G401 (cell line): ENCODE measurements at places on chromosomes 3 and 15. TPM values are rescaled to one million over a fixed set of nuclear protein-coding genes. Genes with fewer than 3 reads are reported as not detected.

- no peak for DNase-seq
These were observed 37.0 kb downstream of the MINDY4B start for GRCh38 chr3:150868282-150868681.

DNA sequence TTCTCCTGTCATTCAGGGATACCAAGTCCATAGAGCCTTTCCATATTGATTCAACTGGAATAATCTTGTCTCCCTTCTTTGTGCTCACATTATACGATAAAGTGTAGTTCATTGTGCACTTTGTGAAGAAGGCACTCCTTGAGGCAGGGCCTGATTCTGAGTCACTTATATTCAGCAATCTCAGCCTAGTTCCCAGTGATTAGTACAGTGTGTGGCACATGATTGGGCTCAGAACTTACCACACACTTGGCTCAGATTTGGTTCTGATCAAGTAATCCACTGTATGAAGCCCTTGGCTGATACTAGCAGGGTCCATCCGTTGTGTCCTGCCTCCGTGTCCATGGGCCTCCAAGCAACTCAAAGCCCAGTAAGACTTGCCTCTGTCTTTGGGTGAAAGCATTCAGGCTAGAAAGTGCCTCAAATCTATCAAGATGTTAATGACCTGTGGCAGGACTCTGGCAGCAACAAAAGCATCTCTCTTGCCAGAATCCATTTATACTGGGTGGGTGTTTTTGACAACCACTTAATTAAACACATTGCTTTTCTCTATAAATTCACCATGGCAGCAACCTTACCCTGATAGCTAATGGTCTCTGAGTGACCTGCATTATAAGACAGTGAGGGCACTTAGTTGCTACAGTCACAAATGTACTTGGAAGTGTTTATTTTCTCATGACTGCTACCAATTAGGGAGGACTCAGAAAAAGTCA lies 51.3 kb downstream of the TPRG1 start:
- no peak for DNase-seq

The PLSCR4 gene
- total RNA-seq: not detected in 2 replicates

DNA sequence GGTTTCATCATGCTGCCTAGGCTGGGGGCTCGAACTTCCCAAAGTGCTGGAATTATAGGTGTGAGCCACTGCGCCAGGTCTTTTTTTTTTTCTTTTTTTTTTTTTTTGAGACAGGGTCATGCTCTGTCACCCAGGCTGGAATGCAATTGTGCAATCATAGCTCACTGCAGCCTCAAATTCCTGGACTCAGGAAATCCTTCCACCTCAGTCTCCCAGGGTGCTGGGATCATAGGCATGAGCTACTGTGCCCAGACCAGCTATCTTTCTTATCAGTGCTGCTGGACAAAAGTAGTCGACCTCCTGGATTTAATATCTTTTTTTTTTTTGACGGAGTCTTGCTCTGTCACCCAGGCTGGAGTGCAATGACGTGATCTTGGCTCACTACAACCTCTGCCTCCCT lies 60.8 kb downstream of the TFDP2 start:
- DNase-seq: no peak

DNA sequence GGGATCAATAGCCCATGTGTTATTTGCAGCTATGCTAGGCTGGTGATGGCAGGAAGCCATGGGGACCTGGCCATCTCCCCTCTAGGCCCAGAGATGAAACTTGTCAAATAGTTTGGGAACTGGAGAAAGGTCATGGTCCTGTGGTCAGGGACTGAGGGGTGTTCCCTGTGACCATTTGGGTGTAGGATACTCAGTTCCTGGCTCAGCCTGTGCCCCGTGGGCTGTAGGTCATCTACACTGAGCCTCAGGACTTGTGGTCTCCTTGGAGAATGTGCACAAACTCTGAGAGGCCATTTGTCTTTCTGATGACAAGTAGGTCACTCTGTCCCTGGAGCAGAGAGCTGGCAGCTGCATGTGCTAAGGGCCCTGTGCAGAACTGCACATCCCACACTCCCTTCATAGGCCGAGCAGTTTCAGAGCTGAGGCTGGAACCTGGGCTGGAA lies 17.5 kb downstream of the GASK1A start:
- peak; percentile 50 for DNase-seq

DNA sequence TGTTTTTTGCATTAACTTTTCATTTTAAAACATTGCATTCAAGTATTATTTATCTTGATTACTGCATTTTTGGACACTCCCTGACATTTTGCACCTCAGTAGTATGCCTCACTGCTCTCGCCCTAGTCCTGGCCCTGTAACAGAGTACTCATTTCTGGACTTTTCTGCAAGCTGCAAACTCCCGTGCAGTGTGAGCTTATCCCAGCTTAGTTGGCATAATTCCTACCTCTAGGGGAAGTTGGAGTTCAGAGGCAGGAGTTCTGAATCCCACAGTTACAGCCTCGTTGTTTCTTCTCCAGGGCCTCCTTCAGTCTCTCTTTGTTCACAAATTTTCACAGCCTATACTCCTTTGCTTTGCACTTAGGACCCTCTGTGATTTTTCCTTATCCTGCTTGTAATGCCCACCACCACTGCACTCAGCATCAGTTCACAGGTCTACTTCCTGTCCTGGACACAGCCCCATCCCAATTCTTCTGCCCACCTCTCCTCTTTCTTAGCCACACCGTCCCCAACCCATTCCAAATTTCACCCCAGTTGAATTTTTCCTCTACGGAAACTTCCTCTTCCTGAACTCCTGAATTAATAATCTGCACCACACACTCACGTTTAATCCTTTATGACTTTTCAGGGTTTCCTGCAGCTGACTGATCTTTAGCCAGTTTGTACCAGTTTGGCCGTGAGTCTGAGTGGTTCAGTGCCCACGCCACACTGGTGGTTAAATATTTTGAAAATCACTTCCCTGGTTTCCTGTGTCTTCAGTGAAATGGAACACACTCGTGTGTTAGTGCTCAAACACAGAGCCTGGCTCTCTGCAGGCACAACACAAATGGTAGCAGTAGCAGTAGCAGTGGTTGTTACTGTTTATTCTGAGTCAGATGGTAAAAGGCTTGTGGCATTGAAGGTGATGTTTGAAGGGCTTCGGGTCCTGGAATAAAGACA lies 6.3 kb upstream of the CTSH start:
- DNase-seq: peak; percentile 21

GRCh38 chr15:71679793-71680353 lies 130.5 kb upstream of the NR2E3 start:
- DNase-seq: no peak

- no peak for DNase-seq
These were observed 665.5 kb downstream of the GBE1 start for GRCh38 chr3:81095956-81096355.

- no peak for DNase-seq
These were observed 37.4 kb downstream of the CPN2 start for GRCh38 chr3:194313560-194314387.

DNA sequence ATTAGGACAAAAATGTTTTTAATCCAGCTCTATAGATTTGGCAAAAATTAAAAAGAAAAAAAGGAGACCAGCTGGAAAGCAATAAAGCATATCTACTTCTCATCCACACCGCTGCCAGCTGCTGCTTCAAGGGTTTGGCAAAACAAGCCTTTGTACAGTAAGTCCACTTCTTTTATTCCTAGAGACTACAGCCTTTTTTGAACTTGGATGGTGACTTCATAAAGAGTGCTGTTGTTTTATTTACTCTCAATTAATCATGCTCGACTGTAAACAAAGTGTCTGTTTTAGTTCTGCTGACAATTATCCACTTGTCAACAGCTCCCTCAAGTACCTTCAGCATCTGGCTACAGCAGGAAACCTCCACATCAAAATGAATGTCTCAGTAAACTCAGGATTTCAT lies 12.3 kb upstream of the FOXB1 start:
- DNase-seq: no peak

GRCh38 chr3:28758115-28758514 lies 409.5 kb upstream of the AZI2 start:
- DNase-seq: no peak

- DNase-seq: no peak
These were observed at the start of gene PRSS50 for GRCh38 chr3:46717447-46718231. Gene PRSS50, minus strand, starts transcription at chr3:46717869. Its CDS starts 45 bp downstream, at chr3:46717824.

DNA sequence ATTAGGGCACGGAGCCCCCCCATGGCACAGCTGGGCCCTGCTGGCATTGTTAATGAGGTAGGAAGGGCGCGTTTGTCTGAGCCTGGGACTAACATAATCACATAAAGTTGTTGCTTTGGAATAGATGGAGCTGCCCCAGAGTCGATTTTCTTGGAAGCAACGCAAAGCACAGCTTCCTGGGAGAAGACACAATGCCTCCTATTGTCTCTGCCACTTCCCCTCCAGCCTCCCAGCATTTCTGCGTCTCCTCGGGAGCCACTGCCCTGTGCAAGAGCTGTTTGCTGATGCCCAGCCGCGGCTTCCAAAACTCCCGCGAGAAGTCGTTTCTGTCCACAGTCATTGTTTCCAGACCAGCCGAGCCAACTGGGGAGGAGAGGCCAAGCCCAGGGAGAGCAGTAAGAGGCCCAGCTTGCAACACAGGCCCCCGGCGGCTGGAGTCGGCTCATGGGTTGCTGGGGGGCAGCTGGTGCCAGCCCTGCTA lies 18.1 kb upstream of the ALDH1A3 start:
- DNase-seq: no peak

The CHRFAM7A gene
- 0.74 TPM in 1 of 2 replicates, not detected in the other for total RNA-seq

- DNase-seq: no peak
These were observed 9.4 kb downstream of the ITPKA start for GRCh38 chr15:41502795-41503668.

DNA sequence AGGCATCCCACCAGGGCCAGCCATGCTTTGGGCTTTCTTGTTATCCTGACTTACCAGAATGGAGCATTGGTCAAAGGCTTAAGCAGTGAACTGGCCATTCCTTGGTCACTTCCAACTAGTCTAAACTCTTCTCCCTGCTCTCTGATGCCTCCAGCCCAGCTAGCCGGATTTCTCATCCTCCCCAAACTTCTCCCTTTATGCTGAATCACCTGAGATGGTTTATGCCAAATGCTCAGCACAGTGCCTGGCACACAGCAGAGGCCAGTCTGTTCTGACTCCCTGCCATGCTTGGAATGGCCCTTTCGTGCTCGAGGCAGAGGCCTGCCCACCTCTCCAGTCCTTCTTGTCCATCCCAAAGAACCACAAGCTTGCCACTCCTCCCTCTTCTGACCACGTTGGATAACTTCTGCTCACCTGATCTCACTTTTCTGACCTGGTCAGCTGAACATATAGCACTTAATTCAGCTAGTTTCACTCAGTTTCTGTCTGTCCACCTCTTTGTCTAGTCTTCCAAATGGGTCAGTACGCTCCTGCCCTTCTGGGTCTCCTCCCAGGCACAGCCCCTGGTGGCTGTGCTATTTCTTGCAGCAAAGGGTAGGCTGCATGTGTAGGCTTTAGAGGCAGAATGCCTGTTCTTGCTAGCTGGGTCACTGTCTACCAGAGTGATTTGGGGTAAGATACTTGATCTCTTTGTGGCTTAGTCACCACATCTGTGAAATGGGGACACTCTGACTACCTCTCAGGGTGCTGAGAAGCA lies 2.2 kb upstream of the RBP1 start:
- DNase-seq: no peak

DNA sequence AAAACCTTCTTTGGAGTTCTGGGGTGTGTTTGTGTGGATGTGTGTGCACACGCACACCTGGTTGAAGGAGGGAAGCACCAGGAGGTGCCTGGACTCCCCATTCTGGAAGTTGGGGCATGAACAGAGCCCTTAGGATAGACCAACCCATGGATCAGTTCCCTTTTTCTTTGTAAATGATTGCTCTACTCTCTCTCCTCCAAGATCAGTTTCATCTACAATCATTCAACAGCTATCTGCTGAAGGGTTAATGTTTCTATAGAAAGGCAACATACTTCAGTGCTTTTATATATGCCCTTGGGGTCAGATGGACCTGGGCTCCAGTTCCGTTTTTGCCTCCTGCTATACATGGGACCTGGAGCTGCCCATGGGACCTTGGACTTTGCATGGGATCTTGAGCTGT lies 352.1 kb upstream of the CFAP20DC start:
- no peak for DNase-seq

The INO80 gene
- total RNA-seq: 14.8 and 35.6 TPM in 2 replicates

DNA sequence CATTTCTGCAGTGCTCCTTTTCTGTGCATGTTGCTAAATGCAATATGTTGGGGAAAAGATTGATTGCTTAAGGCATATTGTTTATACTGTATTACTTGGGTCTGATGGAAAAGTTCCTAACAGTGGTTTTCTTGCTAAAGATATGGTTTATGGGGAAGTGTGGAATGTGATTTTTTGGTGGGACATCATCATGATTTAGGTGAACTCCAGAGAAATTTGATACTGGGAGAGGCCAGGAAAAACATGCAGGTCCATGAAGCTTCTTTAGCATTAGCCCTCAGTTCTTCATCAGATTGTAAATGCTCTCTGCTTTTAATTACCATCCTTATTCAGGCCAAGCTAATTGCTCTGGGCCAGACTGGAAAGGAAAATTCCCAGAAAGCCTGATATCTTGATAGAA lies 147.5 kb downstream of the LRTM1 start:
- no peak for DNase-seq

- no peak for DNase-seq
These were observed 19.6 kb upstream of the LRRK1 start for GRCh38 chr15:100899601-100900000.

DNA sequence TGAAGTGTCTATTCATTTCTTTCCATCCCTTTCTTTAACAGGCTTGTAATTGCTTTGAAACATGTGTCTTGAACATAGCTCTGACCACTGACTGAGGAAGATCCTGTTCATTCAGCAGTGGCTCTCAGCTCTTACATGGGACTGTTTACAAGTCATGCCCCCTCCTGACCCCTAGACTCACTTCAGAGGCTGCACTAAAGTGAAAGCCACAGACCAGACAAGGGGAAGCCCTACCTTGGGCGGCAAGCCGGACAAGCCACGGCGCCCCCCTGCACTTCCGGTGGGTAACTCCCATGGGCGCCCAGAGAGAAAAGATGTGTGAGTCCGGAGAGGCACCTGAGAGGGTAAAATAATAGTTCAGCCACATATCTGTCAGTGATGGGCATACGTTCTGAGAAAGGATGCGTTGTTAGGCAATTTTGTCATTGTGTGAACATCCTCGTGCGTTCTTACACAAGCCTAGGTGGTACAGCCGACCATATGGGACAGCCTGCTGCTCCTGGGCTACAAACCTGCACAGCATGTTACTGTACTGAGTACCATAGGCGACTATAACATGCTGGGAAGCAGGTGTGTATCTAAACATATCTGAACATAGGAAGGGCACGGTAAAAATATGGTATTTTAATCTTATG lies 116.2 kb downstream of the CHSY1 start:
- DNase-seq: no peak

The DAZL gene
- total RNA-seq: not detected in 2 replicates

- DNase-seq: no peak
These were observed 27.7 kb upstream of the ANO10 start for GRCh38 chr3:43649365-43649968.

The GRAMD2A gene
- total RNA-seq: not detected in 2 replicates

The CIDEC gene
- not detected in 2 replicates for total RNA-seq

DNA sequence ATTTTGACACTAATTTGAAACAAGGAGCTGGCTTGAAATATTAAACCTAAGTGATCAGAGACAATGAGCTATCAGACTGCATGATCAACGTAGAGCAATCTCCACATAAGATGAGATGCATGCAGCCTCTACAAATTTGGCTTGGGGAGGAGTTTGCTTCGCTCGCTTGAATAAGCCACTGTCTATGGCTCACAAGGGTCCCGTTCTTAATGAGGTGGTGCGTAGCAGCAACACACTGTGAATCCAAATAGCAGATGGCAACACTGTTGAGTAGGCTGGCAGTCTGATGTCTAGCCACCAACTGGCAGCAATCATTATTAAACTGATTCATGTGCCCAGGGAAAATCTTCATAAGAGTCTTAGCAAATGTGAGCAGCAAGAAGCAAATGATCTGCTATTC lies 125.4 kb upstream of the CCDC54 start:
- peak; percentile 12 for DNase-seq

The LIPC gene
- total RNA-seq: not detected in 2 replicates

GRCh38 chr3:79030157-79030556 lies 737.6 kb downstream of the ROBO1 start:
- DNase-seq: no peak

- DNase-seq: no peak
These were observed 4.8 kb upstream of the MECOM start for GRCh38 chr3:169668072-169668956.
